Mesenchymal stem cell (in vitro differentiated cells and primary cell): ENCODE measurements at places on chromosomes 1 and 21.
A peak's percentile ranks its signal among the peaks of the same experiment; 100 is the strongest.

GRCh38 chr1:175757381-175758015, 14.1 kb upstream of the TNR start:
- peak; percentile 24 for DNase-seq

- no peak for DNase-seq
These were observed 1138.0 kb upstream of the TMPRSS15 start for GRCh38 chr21:19541602-19542001.

GRCh38 chr1:210900079-210900478, 233.9 kb downstream of the KCNH1 start:
- no peak for DNase-seq

DNA sequence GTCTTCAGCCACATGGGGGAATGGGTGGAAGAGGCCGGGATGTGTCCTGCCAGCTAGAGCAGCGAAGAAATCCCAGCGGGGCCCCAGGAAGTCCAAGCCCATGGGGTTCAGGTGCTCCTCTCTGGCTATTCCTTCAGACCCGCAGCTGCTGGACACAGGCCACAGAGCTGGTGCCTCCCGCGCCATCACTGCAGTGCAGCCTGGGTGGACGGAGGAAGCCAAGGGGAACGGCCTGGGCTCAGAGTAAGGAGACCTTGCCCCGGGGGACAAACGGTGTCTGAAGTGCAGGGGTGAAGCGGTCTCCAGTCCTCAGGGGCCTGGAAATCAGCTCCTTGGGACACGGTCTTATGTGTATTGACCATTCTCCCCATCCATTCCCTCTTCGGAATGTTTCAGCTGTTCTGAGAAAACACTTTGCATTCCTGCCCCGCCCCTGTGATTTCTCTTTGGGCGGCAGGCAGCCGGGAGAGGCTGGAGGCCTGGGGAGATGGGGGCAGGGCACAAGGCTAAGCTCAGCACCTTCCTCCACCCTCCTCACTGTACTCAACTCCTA, 18.4 kb downstream of the MTHFR start:
- DNase-seq, result peak; percentile 51

DNA sequence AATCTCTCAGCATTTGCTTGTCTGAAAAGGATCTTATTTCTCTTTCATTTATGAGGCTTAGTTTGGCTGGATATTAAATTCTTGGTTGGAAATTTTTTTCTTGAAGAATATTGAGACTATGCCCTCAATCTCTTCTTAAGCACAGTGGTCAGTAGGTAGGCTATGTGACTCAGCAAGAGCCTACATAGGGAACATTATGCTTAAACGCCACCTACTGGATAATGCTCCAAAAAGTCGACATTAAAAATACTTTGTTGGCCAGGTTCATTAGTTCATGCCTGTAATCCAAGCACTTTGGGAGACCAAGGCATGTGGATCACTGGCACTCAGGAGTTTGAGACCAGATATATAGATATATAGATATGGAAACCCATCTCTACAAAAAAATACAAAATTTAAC, 678.0 kb upstream of the USP24 start:
- DNase-seq, result peak; percentile 54

DNA sequence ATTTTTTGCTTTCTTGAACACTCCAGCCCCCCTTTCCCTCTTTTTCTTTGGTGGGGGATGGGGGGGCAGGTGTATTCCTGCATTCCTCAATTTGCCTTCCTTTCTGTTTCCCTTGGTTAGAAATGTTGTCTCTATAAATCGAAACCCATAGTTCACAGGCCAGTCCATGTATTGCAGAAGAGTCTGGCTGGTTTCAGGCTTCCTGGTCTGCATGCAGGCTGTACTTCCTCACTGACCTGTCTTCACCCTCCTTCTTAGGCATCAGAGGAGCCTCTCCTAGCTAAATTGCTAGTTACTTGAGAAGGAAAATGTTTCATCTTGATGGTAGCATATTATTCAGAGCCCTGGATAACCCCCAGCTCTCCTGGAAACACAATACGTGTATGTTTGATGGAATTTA, 140.0 kb downstream of the SPATA46 start:
- DNase-seq, result no peak

- peak; percentile 81 for DNase-seq
These were observed 9.2 kb downstream of the FCMR start for GRCh38 chr1:206912445-206913095.
